Activated CD4-positive, alpha-beta memory T cell treated with anti-CD3 and anti-CD28 coated beads for 36 hours (primary cell): ENCODE measurements at places on chromosomes 11 and 22. TPM values are rescaled to one million over a fixed set of nuclear protein-coding genes. Genes with fewer than 3 reads are reported as not detected.
A peak's percentile ranks its signal among the peaks of the same experiment; 100 is the strongest.

The ATXN10 gene
- 88.6 TPM for total RNA-seq

The ZNF214 gene
- total RNA-seq, result not detected

The PDXP gene
- 22.9 TPM for total RNA-seq

The PANX3 gene
- not detected for total RNA-seq

The ALG8 gene
- total RNA-seq, result 45.9 TPM

The LIF gene
- 189 TPM for total RNA-seq

The DRD4 gene
- 0.21 TPM for total RNA-seq

The CARD10 gene
- not detected for total RNA-seq

The BTG4 gene
- not detected for total RNA-seq

The PKNOX2 gene
- total RNA-seq, result not detected

The CCDC89 gene
- total RNA-seq, result not detected

DNA sequence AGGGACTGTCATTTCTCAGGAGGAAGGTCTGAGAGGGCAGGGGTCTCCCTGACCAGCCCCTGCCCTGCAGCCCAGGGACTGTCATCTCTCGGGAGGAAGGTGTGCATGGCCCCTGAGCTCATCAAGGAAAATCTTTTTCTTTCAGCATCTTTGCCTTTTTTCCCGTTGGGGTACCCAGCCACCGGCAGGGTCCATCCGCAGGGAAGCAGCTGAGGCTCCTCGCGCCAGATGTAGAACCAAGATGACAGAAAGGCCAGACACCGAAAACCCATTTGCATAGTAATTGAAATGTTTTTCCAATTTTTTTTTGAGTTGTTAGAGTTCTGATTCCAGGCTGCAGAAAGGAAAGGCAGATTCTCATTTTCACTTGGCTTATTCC, 613.9 kb downstream of the TBC1D22A start:
- DNase-seq, result no peak

DNA sequence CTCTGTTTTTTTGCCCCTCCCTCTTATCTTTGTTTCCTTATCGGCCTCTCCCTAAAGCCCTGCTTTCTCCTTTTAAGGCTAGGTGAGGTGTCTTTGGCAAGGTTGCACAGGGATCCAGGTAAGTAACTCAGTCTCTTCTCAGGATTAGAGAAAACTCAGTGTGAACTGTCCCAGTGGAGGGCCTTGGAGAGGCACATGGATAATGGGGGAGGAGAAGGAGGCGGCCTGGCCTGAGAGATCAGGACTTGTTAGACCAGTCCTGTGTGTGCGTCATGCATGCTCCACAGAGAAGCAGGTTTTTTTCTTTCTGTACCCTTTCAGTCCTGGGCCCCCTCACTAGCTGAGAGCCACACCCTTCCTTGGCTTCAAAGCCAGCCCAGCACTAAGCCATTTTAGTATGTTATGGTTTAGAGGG, 19.9 kb downstream of the CTNND1 start:
- no peak for DNase-seq

- DNase-seq, result no peak
Observed at GRCh38 chr22:25815561-25815960, 73.6 kb downstream of the MYO18B start.

GRCh38 chr22:20524004-20524481, 16.6 kb downstream of the MED15 start:
- peak; percentile 53 for DNase-seq

- no peak for DNase-seq
Observed at GRCh38 chr11:116697639-116698038, 75.1 kb downstream of the BUD13 start.

DNA sequence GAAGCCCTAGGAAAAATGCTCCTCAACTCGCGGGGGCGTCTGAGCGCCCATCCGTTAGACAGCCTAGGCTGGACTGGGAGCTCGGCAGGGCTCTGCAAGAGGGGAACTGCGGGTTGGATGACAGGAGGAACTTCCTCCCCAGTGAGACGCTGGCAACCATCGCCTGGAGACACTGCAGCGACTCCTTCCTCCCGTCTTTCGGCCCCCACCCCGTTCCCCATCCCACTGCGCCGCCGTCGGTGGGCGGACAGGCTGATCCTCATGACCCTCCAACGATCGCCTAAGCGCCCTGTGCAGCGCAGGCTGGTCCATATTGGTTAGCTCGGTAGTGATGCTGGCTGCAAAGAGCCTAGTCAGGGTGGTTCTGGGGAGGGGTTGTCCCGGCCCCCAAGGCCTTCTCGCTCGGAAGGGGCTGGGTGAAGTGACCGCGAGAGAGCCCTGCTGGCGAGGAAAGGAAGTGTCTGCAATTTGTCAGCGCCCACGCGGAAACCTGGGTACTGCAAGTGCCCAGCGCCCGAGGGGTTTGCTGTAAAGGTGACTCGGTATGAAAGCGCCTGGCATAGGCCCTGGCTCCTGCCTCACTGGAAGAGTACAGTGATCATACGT, 638 bp downstream of the NRGN start:
- DNase-seq, result peak; percentile 82

DNA sequence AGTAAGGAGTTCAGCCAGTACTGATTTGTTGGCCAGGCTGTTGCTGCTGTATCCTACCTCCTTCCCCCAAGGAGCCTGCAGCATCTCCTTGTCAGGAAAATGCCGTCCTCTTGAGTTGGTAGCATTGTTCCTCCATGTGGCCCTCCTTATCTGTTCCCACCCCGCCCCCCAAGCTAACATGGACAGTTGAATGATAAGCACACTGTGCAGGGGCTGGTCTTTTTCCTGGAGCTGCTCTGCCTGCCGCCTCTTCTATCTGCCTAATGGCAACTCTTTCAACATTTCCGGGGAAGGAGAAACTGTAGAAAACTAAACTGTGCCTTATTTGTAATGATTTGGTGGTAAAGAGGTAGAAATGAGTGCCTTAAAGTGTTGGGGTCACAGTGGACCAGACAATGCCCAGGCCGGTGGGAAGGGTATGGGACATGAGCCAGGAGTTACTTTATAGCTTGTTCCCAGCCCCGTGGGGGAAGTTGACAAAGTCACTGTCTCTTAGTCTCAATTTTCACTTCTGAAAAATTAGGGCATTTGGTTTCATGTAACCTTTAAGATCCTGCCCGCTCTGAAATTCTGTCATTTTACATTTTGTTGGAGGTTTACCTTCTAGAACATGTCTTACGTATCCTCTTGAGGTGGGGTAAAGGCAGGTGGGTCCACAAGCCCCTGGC, 4.5 kb downstream of the FAM118A start:
- no peak for DNase-seq

DNA sequence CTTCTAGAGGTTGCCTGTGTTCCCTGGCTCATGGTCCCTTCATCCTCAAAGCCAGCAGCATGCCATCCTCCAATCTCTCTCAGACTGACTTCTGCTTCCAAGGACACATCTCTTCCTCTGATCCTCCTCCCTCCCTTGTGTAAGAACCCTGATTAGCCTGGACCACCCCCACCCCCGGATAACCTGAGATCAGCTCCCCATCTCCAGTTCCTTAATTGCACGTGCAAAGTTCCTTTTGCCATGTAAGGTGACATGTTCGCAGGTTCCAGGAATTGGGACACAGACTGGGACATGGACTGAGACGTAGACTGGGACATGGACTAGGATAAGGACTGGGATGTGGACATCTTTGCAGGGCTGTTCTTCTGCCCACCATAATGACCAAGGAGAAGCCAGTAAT, 925.3 kb downstream of the TBC1D22A start:
- no peak for DNase-seq

DNA sequence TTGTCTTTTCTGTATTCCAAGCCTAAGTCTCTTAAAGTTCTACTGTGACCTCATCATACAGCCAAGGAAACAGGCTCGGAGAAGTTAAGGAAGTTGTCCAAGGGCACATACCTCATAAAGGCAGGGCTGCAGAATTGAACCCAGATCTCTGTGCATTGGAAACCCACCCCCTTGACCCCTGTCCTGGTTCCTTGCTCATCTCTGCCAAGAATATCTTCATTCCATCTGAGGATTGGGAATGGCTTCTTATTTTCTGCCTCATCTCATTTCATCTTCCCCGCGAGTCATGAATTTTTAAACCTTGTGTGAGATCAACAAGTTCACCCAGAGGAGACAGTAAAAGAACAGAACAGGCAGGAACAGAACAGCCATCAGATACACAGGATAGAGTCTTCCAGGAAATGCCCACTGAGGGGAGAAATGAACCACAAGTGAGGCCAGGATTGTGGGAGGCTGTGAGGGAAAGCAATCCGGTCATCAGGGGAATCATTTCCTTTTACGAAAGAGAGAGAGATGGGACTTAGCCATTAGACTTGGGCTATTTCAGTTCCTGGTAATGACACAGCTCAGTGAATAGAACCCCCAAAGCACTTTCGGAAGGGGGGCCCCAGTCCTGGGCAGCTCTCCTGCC, 34.4 kb upstream of the LRRC10B start:
- no peak for DNase-seq

GRCh38 chr11:7749456-7749855, 43.2 kb upstream of the OVCH2 start:
- no peak for DNase-seq

GRCh38 chr22:25094579-25094978, 105.1 kb upstream of the CRYBB3 start:
- no peak for DNase-seq

DNA sequence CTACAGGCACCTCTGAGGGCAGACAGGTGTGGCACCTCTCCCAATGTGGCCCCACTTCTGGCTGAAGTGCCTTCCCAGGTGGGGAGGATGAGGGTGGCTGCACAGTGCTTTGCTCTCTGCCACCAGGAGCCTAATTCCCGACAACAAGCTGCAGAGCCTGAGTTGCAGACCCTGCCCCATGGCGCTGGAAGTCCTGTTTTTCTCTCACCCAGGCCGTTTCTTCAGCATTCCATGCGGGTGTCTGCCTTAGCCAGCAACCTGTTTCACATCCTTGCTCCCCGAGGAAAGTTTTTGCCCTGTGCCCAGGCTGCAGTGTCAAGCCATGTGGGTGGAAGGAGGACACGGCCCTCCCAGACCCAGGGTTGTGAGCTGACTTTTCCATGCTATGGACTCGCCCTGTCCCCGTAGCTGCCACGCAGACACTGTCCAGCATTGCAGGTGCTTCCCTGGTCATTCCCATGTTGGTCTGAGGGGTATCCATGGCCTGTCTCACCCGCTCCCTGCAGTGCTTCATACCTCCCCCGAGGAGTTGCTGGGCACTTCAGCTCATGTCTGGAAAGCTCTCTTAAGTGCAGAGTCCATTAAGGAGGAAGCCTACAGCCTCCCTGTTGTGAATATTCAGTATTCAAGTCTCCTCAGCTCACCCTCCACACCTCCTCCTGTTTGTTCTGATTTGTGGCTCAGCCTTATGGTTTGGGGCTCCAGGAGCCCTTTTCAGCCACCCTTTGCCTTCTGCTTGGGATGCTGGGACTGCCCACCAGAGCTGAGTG, 2.9 kb downstream of the DAGLA start:
- no peak for DNase-seq

GRCh38 chr11:33207408-33207985, 46.2 kb upstream of the CSTF3 start:
- DNase-seq, result no peak

GRCh38 chr11:116856423-116856822, 19.0 kb upstream of the APOA1 start:
- no peak for DNase-seq

GRCh38 chr11:68963779-68964178, 17.0 kb downstream of the MRGPRD start:
- no peak for DNase-seq

- no peak for DNase-seq
Observed at GRCh38 chr11:106925245-106925644, 93.0 kb downstream of the GUCY1A2 start.

GRCh38 chr11:34416766-34417165, 22.0 kb upstream of the CAT start:
- no peak for DNase-seq

- no peak for DNase-seq
Observed at GRCh38 chr11:108926841-108927577, 262.1 kb downstream of the DDX10 start.

DNA sequence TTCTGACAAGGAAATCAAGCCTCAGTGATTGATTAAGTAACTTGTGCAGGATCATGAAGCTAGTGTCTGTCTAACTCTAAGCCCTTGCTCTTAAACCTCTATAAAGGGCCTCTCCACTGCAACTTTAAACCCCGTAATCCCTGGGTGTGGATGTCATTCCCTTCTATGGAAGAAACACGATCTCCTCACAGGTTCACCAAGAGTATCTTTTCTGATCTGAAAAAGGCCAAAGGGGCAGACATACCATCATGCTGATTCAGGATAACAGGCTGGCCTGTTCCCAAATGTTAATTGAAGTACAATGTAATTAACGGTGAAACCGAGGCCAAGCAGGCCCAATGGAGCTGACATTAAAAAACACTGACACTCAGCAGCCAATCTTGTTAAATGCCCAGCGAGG, 17.1 kb downstream of the TTC12 start:
- DNase-seq, result no peak

DNA sequence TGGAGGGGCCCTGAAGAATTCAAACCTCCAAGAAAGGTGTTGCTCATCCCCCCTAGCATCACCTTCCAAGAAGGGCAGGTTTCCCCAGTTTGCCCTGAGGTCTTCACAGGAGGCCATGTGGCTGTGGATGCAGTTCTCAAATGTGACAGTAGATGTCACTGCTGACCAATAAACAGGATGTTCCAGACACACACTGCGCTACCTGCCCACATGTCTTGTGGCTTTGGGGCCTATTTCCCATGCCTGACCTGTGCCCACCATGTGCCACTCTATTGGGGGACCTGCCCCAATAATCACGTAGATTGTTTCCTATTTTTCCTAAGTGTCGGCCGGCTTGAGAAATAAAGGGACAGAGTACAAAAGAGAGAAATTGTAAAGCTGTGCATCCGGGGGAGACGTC, 4.5 kb downstream of the GSTT2 start:
- peak; percentile 65 for DNase-seq

DNA sequence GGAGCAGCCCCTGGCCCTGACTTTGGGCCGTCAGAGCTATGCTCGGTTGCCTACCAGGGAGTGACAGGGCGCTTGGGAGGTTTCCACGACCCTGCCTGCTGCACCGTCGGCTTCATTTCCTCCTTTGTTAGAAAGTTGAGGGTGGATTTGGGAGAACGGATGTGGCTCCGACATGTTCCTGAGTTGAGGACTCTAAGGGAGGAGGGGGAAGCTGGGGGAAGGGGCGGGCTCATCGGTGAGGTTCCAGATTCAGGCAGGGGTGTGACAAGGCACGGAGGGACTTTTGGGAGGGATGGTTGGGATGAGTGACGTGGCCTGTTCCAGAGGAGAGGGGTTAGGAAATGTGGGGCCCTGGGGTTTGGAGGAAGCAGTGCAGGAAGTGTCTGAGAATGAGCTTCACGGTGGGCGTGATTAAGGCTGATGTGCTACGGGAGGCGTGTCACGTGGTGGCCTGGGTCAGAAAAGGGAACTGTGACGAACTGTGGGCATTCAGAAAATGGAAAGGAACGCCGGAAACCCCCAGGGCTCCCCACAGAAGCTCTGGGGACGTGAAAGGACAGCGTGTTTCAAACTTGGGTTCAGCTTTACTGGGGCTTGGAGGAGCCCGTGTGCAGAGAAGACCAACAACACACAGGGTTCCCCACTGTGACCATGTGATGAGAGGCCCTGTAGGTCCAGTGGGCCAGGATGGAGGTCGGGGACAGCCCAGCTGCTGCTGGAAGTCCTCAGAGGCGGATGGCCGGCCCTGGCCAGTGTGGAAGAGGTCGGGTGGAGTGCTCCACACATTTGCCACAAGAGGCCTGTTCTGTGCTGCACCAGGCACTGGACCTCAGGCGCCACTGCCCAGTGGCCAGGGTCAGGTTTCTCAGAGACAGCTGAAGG, 2.8 kb downstream of the PARVB start:
- peak; percentile 88 for DNase-seq

- no peak for DNase-seq
Observed at GRCh38 chr11:67381244-67381972, 8.0 kb upstream of the CLCF1 start.
